ENCODE measurements at places on chromosomes 2 and 18. TPM values are rescaled to one million over a fixed set of nuclear protein-coding genes. Genes with fewer than 3 reads are reported as not detected.
A peak's percentile ranks its signal among the peaks of the same experiment; 100 is the strongest.

The GTF2A1L gene
- 1.1 TPM for total RNA-seq

The SOS1 gene
- total RNA-seq, result 28.6 TPM

DNA sequence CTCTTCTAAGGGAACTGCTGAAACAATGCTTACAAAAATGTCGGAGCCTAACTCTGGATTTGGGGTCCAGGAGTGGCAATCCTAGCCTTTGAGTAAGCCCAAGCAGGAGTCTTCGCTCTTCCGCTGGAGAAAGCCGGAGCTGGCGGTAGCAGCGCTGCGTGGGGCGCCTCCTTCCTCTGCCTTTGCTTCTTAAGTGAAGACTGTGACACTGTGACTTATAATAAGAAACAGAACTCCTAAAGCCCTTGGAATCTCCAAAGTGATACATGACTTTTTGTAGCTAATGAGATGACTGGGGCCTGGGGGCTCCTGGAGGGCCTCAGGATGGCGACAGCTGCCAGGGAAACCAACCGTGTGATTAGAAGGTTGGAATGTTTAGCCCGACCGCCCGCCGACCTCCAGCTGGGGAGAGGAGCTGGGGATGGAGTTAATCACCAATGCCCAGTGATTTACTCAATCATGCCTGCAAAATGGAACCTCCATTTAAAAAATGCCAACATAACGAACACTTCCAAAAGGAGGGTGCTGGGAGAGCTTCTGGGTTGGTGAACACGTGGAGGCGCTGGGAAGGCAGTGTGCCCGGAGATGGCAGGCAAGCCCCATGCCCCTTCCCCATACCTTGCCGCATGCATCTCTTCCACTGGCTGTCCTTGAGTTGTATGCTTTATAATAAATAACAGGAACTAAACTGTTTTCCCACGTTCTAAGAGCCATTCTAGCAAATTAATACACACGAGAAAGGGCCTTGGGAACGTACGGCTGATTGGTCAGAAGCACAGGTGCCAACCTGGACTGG is 29.0 kb upstream of the MAL start:
- no peak for DNase-seq

DNA sequence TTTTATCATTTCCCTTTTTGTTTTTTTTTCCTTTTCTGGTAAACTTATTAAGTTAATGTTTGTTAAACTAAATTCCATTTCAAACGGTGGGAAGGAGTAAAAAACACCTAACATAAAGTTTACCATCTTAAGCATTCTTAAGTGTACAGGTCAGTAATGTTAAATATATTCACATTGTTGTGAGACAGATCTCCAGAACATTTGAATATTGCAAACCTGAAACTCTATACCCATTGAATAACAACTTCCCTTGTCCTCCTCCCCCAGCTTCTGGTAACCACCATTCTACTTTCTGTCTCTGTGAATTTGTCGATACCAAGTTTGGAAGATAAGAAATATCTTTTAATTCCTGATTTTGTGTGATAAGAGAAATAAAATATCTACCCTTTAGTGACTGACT is 12.0 kb upstream of the NAT8 start:
- DNase-seq, result no peak

The ZNF385B gene
- total RNA-seq, result 1.1 TPM

DNA sequence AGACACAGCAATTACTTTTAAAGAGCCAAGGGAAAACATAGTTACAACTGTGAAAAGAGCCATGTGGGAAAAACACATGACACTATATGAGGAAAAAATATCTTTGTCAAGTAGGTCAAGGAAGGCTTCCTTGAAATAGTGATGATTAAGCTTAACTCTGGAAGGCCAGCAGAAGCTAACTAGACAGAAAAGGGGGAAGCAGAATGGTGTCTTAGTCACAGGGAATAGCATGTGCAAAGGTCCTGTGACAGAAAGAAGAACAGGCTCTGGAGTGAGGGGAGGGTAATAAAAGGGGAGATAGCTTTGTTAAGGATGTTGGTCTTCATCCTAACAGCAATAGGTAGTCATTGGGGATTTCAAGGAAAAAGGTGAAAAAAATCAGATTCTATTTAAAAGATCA is 64.0 kb downstream of the ARHGAP25 start:
- no peak for DNase-seq

DNA sequence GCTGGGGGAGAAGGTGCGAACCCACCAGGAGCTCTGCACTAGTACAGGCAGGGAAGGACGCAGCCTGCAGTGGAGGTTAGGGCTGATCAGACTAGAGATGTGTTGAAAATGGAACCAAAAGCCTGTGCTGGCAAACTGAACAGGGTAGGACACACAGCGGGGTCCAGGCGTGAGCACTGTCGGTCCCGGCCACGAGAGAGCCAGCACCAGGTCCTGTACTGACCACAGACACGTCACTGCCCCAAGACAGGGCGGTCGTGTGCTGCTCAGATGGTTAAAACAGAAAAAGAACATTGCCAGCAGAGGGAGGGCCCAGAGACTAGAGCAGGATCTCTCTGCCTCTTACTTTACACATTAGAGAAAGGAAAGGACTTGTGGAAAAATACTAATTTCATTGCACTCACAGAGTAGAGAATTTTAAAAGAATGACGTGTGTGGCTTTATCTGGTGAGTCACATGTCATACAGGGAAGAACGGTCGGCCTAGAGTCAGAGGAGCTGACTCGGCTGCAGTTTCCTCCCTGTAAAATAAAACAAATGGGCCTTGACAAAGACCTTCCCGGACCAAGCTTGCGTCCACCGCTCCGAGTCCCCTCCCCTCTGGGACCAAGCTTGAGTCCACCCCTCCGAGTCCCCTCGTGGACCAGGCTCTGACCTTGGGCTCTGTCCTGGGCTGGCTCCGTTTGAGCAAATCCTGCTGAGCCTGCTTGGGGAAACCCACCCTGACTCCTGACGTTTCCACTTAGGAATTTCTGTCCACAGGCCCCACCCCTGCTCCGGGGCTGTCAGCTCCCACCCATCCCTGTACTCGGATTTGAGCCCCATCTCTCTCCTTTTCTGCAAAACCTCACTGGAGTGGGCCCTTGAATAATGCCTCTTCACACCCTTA is 16.7 kb upstream of the ADI1 start:
- peak; percentile 98 for DNase-seq
